ENCODE measurements at places on chromosomes 2 and 18. TPM values are rescaled to one million over a fixed set of nuclear protein-coding genes. Genes with fewer than 3 reads are reported as not detected.

GRCh38 chr18:59420244-59420643 lies 61.2 kb upstream of the LMAN1 start:
- no peaks in the 10 kb centered on the region for H3K4me1 ChIP-seq
- no peak for DNase-seq
- no peaks in the 10 kb centered on the region for H3K27me3 ChIP-seq
- no peaks in the 10 kb centered on the region for H3K36me3 ChIP-seq
- no peak overlapping the region for H3K27ac ChIP-seq

INHBB gene
- total RNA-seq = 21.1 TPM

GRCh38 chr2:139354518-139354917 lies 574.3 kb upstream of the NXPH2 start:
- no peaks in the 10 kb centered on the region for H3K36me3 ChIP-seq
- no peaks in the 10 kb centered on the region for H3K27me3 ChIP-seq
- no peak overlapping the region for H3K27ac ChIP-seq
- no peak for DNase-seq
- H3K4me1 ChIP-seq = no peaks in the 10 kb centered on the region

DNA sequence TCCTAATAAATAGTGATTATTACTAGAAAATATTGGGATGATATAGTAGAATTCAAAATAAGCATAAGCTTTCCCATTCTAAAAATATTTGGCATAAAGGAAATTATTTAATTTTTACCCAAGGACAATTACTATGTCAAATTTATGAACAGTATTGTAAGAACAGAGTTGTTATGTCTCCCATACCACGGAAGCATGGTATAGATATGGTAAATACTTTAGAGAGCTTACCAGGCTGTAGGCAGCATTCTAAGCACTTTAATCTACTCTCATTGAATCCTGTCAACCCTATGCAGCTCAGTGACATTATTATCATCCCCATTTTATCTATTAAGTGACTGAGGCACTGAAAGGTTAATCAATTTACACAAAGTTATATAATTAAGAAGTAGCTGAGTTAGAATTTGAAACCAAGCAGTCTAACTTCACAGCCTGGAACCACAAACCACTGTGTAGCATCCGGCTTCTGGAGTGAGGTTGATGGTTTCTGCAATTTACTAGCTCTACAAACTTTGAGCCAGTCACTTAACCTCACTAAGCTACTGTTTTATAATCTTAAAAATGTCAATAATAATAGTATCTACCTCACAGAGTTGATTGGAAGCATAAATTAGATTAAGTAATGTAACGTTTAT lies 323.7 kb downstream of the ARHGAP15 start:
- H3K4me1 ChIP-seq = no peaks in the 10 kb centered on the region
- H3K4me3 ChIP-seq = no peak overlapping the region
- H3K36me3 ChIP-seq = no peaks in the 10 kb centered on the region
- no peak overlapping the region for H3K27ac ChIP-seq

- H3K36me3 ChIP-seq = no peaks in the 10 kb centered on the region
- no peaks in the 10 kb centered on the region for H3K27me3 ChIP-seq
- no peak overlapping the region for H3K4me3 ChIP-seq
- H3K4me1 ChIP-seq = peaks cover 59% of the 10 kb centered on the region
Measured at GRCh38 chr2:152411154-152411553, 76.2 kb downstream of the FMNL2 start.

DNA sequence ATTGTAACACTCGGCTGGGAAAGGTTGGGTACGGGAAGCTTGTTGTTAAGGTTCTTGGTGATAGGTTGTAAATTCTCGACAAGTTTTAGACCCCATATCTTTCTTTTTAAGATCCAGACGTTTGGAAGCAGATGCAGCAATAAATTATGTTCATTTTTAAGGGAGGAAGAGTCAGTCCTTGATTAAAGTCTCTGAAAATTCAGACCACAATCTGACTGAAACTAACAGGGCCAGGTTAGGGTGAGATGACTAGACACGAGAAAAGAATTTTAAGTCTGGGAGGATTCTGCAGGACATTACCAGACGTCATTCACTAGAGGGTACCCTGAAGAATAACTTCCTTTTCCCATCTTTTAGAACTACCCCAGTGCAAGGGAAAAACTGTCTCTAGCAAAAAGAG lies 16.1 kb downstream of the WIPF1 start:
- H3K27ac ChIP-seq = no peak overlapping the region
- DNase-seq = no peak
- no peaks in the 10 kb centered on the region for H3K27me3 ChIP-seq
- H3K4me3 ChIP-seq = no peak overlapping the region
- H3K4me1 ChIP-seq = peaks cover 18% of the 10 kb centered on the region

Measured in thyroid gland (tissue), 4 donors.